GM06990 (cell line): ENCODE measurements at places on chromosomes 4 and X.

DNA sequence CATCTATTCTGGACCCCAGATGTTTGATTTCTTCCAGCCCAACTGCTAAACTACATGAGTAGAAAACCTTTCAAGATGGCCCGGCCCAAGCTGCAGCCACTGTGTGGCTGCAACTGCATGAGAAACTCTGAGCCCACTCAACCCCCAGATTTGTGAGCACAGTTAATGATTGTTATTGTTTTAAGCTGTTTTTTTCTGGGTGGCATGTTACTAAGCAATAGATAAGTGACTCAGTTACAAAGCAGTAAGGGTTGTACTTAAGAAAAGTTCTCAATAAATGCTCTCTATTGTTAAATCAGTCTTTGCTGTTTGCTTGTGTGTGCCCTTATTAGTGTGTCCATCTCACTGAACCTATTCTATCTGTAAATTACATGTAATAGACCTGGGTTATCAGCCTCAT is 51.8 kb downstream of the GC start:
- DNase-seq, result no peak

- DNase-seq, result no peak
Observed at GRCh38 chr4:82398263-82398662, 24.5 kb upstream of the HNRNPD start.

DNA sequence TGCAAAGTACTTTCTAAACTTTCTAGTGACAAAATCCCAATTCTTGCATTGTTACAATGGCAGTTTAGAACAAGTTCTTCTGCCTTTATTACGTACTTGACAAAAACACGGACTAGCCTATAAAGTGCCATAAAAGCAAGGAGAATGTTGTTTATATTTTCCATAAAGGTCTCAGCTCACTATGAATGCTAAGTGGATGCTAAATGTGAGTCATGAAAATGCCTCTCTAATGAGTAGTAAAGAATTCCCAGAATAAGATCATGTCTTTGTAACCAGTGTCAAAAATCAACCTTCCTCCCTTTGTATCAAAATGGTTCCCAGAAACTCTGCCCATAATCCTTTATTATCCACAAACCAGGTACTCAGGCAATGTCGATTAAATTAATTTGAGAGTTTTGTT is 539.8 kb upstream of the SLIT2 start:
- DNase-seq, result no peak

- no peak for DNase-seq
Observed at GRCh38 chr4:26052663-26053541, 138.9 kb downstream of the SMIM20 start.

- DNase-seq, result no peak
Observed at GRCh38 chr4:149973181-149973580, 105.1 kb upstream of the DCLK2 start.

- DNase-seq, result no peak
Observed at GRCh38 chrX:3176439-3176820, 135.2 kb downstream of the ARSF start.

- peak; percentile 42 for DNase-seq
Observed at GRCh38 chr4:25993395-25994185, 79.6 kb downstream of the SMIM20 start.

- no peak for DNase-seq
Observed at GRCh38 chrX:153968255-153968654, 3.4 kb downstream of the HCFC1 start.

DNA sequence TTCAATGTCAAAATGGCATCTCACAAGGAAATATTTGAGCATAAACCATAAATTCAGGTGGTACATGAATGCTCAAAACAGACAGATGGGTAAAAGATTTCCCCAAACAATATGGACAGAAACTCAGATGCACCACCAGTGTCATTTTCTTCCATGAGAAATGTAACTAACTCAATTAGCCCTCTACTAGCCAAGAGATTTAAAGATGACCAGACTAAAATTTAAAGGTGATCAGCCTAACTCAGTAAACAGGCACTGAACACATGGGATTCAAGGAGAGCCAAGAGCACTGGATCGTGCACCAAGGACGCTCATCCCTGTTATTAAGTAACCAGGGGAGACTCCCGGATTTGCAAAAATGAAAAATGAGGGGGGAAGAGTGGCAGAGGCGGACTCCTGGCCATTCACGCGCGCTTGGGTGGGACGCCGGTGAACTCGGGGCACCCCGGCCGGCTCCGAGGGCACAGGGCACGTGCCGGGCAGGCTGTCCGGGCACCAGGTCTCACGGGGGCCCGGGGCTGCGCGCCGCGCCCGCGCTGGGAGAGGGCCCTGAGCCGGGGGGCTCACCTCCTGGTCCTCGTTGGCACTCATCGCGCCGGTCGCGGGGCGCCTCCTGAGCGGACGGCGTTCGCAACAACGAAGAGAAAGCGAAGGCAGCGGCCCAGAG is 490 bp downstream of the RWDD4 start:
- DNase-seq, result peak; percentile 53

- DNase-seq, result no peak
Observed at GRCh38 chrX:129452523-129452922, 70.8 kb downstream of the SMARCA1 start.

GRCh38 chr4:139847602-139848001 is 182.0 kb downstream of the MGST2 start:
- DNase-seq, result no peak

- DNase-seq, result peak; percentile 81
Observed at GRCh38 chr4:185307136-185307950, 88.4 kb downstream of the LRP2BP start.

DNA sequence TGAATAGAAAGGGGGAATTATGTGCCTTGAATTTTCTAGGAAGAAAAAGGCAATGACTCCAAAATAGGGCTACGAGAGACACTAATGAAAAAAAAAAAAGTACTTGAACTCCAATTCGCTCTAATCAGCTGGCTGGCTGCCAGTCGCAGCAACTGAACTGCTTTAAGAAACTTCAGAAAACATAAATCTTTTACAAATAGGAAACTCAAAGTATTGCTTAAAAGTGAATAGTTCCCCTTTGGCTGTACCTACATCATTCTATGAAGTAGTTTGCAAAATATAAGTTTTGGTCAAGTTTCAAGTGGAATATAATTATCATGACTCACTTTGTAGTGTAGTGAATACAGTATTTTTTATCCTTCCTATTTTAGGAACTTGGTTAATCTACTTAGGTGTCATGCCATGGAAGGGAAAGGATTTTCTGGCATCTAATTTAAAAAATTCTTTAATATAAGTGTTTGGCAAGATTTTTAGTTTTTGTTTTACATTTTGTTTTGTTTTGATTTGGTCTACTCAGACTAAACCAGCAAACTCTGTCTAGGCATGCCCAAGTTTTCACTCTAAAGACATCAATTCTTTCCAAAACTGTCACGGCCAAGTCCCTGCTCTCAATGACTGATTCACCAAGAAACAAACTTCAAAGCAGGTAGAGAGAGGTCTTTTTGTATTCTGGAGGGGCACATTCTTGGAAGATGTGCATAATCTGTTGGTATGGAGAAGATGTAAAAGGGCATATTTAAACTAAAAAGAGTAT is 382.4 kb upstream of the GALNT7 start:
- DNase-seq, result no peak

- no peak for DNase-seq
Observed at GRCh38 chrX:24200133-24200532, 50.6 kb downstream of the ZFX start.

GRCh38 chr4:14345356-14345775 is 656.9 kb upstream of the CPEB2 start:
- no peak for DNase-seq

GRCh38 chr4:119232286-119232685 is 19.8 kb downstream of the USP53 start:
- DNase-seq, result no peak

DNA sequence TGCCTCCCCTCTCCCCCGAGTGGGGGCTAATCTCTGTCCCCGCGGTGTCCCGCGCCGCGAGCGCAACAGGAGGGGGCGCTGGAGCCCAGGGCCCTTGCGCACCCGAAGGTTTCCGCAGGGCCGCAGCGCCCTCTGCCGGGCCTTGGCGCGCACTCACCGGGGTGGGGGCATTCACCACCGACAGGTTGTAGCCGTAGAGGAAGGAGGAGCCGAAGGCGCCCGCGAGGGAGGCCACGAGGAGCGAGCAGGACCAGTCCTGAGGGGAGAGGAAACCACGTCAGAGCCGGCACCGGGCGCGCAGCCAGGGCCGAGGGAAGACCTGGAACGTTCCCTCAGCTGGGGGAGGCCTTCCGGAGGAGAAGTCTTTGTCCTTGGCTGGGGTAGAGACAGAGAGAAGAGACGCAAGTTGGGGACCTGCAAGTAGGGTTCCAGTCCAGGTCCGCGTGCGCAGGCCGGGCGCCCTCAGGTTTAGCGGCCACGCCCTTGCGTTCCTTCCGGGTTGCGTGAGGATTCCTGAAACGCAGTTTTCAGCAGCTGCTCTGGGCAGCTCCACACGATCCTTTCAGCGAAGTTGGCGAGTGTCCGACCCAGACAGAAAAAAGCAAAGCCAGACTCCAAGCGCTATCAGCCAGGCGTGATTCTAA is 2.4 kb downstream of the SLC2A9 start:
- peak; percentile 94 for DNase-seq

GRCh38 chr4:78179196-78179595 is 122.1 kb downstream of the FRAS1 start:
- no peak for DNase-seq

GRCh38 chr4:7256984-7257810 is 64.9 kb downstream of the SORCS2 start:
- DNase-seq, result no peak

DNA sequence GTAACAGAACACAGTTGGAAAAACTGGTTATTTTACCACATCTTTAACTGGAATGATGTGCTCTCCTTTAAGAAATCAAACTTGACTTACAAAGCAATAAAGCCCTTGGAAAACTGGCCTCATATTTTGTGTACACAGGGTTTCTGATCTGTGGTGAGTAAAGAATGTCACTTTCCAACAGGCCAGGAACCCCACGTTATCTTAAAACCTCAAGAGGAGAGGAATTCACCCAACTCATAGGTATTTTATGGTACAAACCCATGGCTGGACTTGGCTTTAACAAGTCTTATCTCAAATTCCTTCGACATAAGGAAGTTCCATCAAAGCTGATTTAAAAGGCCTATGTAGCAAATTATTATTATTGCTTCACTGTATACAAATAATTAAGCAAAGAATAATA is 1735.1 kb downstream of the PCDH7 start:
- DNase-seq, result no peak

GRCh38 chr4:177263818-177264217 is 45.9 kb upstream of the NEIL3 start:
- DNase-seq, result no peak

DNA sequence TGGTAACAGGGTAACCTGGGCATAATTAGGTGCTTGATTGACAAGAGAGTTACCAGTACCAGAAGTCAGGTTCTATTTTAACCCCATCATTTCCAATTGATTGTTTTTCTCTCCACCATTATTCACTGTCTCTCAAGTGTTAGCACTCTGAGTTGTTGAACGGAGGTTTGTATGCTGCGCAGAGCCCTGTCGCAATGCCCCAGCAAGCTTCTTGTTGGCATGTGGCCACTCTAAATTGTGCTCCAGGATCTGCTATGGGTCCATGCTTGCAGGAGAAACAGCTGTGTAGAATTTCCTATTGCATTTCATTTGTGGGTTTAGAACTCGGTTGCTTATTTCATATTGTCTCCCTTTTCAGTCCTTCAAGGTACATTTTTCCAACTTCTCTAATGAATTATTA is 98.2 kb downstream of the KLHL8 start:
- DNase-seq, result no peak

DNA sequence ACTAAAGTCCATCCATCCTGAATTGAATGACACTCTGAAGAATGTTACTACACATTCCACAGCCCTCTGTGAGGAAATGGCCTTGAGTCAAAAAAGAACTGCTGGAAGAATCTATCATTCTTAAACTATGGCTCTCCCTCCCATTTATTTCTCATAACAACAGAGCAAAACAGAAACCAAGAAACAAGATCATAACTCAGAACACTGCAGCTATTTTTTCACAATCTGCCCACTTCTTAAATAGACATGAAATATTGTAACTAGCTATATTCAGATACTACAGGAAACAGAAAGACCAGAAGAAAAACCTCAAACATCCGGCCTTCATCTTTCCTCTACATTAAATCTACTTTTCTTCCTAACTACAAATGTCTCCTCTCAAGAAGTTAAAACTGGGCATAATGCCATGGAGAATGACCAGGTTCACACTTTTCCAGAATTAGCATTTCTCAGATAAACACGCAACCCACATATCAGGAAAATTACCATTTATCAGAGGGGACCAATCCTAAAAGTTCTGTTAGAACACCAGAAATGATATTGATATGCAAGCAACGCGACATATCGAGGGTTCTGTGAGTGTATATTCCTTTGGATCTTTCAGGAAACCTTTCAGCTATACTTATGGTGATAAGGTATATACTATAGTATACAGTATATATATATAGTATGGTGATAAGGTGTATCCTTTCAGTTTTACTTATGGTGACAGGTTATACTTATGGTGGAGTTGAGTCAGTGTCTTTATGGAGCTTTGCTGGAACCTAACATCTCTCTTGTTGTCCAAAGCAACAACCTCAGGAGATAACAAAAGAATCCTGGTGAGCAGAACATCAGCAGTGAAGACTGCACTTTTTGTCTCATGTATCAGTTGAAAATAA is 60.4 kb upstream of the IRF2 start:
- DNase-seq, result peak; percentile 72

GRCh38 chrX:134512566-134512965 is 52.6 kb downstream of the HPRT1 start:
- no peak for DNase-seq

DNA sequence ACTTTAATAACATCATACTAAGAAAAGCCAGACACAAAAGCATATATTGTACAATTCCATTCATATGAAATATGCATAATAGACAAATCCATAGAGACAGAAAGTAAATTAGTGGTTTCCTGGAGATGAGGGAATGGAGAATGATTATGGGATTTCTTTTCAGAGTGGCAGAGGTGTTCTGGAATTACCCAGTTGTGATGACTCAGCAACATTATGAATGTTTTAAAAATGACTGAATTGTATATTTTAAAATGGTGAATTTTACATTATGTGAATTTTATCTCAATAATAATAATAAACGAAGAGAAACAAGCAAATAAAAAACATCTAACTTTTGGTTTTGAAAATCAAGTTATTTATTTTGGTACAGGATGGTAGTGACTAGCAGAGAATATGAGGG is 11.2 kb downstream of the ZXDA start:
- no peak for DNase-seq

DNA sequence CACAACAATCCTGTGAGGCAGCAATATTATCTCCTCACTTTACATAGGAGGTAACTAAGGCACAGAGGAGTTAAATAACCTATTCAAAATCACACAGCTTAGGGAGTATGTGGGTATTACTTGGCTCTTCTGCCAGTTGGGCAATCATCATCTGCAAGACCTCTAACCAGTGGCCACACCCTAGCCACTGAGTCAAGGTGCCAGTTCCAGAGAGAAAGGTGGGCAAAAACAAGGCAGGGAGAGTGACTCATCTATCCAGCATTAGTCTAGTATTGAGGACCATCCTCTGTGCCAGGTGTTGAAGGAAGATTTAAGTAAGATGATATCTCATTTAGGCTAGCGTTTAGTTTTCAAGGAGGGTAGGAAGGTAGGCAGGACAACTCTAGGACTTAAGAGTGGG is 113.9 kb upstream of the EOLA2 start:
- DNase-seq, result no peak

GRCh38 chrX:147180886-147181285 is 366.3 kb upstream of the CXorf51A start:
- no peak for DNase-seq
